H1 (cell line): ENCODE measurements at places on chromosomes 11 and 22. TPM values are rescaled to one million over a fixed set of nuclear protein-coding genes. Genes with fewer than 3 reads are reported as not detected.

DNA sequence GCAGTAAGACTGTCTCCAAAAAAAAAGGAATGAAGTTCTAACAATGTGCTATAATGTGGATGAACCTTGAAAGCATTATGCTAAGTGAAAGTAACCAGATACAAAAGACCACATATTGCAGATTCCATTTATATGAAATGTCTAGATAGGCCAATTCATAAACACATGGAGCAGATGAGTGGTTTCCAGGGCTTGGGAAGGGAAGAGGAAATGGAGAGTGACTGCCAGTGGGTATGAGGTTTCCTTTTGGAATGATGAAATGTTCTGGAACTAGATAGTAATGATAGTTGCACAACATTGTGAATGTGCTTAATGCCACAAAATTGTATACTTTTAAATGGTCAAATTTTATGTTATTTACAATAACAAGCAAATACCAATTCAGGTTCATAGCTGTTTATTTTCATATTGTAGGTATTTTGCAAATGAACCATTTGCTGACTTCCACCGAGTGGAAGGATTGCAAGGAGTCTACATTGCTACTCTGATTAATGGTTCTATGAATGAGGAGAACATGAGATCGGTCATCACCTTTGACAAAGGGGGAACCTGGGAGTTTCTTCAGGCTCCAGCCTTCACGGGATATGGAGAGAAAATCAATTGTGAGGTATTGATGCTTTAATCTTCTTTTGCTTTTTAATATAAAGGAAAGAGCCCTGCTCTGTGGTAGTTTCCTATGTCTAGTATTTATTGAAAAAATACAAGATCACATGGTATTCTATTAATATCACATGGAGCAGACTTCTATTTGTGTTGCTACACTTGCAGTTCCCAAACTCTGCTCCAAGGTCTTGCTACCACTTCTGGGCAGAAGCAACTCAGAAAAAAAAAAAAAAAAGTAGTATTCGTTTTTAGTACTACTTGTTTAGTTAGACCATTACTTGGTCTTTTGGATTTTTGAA is 67.7 kb upstream of the SORL1-AS1 start:
- H3K27ac ChIP-seq, result no peak overlapping the region
- H3K4me1 ChIP-seq, result no peaks in the 10 kb centered on the region; the same call in 1 of the 2 replicates
- H3K36me3 ChIP-seq, result peaks cover 16% of the 10 kb centered on the region
- H3K4me3 ChIP-seq, result no peak overlapping the region
- no peaks in the 10 kb centered on the region for H3K27me3 ChIP-seq

DNA sequence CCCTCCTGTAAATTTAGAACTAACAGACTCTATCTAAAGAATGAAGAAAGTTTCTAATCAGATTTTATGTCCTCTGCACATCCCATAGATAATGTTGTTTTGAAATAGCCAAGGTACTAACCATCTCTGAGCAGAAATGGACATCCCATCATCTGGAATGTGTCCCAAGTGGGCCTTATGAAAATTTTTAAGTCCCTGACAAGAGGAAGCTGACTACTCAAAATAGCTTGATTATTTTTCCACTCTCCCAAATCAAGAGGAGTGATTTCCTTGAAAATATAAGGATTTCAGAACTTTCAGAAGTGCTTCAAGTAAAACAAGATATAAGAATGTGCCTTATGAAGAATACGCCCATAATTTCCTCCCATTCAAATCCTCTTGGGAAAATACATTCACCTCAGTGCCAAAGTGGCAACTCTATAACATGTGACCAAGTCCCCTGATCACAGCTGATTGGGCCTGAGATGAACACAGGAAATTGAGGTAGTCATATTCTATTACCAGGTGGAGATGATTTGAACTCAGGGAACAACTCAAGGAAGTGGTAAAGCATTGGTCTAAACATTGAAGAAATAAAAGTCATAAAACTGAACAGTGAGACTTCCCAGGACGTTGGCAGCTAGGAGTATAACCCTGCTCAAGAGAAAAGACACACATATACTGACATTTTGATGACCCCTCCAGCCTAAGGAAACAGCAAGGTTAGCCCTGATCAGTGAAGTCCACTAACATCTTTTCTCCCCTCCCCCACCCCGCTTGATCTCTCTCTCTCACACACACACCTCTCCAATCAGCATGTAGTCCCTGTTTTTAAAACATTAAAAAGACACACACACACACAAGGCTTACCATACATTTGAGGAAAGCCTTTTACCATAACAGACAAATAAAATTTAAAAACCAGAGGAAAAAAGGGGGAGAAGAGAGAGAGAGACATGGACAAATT is 70.8 kb upstream of the TEAD1 start:
- DNase-seq, result no peak
- no peaks in the 10 kb centered on the region for H3K27me3 ChIP-seq
- H3K4me1 ChIP-seq, result no peaks in the 10 kb centered on the region
- H3K27ac ChIP-seq, result no peak overlapping the region

DNA sequence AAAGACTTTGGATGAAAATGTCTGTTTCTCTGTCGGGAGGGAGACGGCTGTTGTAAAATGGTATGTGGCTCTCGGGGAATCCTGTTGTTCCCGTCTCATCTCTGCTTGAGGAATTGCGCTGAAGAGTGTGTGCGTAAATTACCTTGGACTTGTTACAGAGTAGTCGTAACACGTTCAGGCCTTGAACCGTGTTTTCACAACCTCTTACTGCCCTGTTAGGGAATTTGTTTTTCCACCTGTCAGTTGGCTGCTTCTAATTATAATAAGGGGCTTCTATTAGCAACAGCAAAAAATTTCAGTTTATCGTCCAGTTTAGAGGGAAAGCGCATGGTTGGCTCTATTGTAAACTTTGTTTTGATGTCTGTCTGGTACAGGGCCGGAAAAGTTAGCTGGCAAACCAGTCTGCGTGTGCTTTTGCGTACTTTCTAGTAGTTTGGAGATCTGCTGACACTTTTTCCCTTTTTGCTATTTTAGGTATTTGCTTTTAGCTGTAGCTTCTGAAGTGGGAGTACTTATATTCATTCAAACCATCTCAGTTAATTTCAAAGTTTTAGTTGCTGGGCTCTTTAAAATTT is 1.5 kb downstream of the HIPK3 start:
- 0 out of 2 replicates have a peak overlapping the region, but pooled peaks have one; percentile 95 for H3K27ac ChIP-seq
- H3K4me3 ChIP-seq, result peak overlapping the region; percentile 81
- no peak for DNase-seq
- no peaks in the 10 kb centered on the region for H3K27me3 ChIP-seq

DNA sequence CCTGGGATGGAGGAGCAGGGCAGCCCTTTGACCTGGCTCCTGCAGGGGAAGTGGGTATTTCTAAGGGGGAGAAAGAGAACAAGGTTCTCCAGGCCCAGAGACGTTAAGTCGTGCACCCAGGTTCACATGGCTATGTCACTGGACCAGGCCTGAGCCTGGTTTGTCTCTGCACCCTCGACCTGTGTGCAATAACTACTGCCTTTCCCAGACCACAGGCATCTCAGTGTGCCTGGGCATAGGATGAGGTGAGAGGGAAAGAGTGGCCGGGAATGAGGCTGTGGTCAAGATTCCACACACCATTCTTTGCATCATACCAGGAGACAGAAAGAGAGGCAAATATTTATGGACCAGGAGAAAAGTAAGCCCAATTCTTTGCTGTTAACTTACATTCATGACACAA is 66.8 kb downstream of the PRR5L start:
- no peak overlapping the region for H3K4me3 ChIP-seq
- H3K36me3 ChIP-seq, result no peaks in the 10 kb centered on the region
- H3K4me1 ChIP-seq, result peaks cover 8% of the 10 kb centered on the region
- peaks cover 4% of the 10 kb centered on the region for H3K27me3 ChIP-seq
- no peak for DNase-seq

- DNase-seq, result no peak
- no peaks in the 10 kb centered on the region for H3K27me3 ChIP-seq
- peaks cover 1% of the 10 kb centered on the region; the same call in 1 of the 2 replicates for H3K4me1 ChIP-seq
- no peak overlapping the region for H3K4me3 ChIP-seq
- H3K36me3 ChIP-seq, result peaks cover 12% of the 10 kb centered on the region
Observed at GRCh38 chr11:62578541-62578940, 4.8 kb upstream of the EEF1G start.

DNA sequence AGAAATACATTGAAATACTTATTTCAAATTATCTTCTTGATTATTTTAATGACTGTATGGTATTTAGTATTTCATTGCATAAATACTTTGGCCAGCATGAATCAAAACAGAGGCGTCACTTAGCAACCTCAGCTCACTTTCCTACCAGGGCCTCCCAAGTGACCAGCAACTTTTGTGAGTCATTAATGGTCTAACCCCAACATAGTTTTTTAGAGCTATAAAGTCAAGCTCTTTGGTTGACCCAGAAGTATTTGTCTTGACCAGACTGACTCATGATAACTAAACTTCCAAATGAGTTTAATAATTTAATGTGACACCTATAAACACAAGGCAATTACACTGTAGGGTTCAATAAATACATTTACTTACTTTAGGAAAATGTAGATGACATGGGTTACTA is 27.9 kb upstream of the RBMXL2 start:
- no peak overlapping the region for H3K4me3 ChIP-seq
- H3K27me3 ChIP-seq, result no peaks in the 10 kb centered on the region
- no peak for DNase-seq
- H3K4me1 ChIP-seq, result no peaks in the 10 kb centered on the region
- no peaks in the 10 kb centered on the region for H3K36me3 ChIP-seq
- no peak overlapping the region for H3K27ac ChIP-seq

DNA sequence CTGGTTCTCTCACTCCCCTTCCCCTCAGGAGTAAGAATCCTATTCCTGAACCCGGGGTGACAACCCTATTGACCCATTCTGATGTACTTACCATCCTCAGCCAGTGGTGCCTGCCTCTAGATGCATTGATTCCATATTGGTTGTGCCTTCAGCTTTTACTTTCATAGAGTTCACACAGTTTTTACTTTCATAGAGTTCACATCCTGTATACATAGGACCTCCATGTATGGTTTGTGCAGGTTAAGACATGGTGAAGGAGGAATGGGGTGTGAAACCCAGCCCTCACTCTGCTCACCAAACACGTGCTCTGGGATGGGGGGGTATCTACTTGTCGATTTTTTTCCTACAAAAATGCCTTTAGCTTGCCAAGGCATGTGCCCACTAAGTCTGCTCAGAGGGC is 105.6 kb upstream of the TBCEL start:
- no peaks in the 10 kb centered on the region for H3K27me3 ChIP-seq
- H3K4me1 ChIP-seq, result no peaks in the 10 kb centered on the region
- no peak for DNase-seq
- no peak overlapping the region for H3K27ac ChIP-seq

DNA sequence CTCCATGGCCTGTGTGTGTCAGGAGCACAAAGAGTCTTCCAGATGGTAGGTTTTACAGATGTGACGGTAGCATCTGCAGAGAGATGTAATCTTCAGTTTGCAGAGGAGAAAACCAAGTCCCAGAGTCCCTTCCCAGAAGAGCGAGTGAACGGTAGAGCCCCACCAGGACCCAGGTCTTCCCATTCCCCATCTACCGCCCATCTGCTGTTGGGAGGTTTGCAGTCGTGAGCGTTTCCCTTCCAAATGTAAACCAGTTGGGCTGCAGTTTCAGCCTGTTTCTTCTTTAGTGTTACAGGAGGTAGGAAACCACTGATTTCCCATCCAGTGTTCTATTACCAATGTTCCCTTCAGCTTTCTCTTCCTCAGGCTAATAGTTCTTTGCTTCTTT is 24.0 kb downstream of the PANX1 start:
- H3K27me3 ChIP-seq, result no peaks in the 10 kb centered on the region
- H3K4me3 ChIP-seq, result no peak overlapping the region
- DNase-seq, result no peak
- H3K4me1 ChIP-seq, result peaks cover 11% of the 10 kb centered on the region
- no peak overlapping the region for H3K27ac ChIP-seq

DNA sequence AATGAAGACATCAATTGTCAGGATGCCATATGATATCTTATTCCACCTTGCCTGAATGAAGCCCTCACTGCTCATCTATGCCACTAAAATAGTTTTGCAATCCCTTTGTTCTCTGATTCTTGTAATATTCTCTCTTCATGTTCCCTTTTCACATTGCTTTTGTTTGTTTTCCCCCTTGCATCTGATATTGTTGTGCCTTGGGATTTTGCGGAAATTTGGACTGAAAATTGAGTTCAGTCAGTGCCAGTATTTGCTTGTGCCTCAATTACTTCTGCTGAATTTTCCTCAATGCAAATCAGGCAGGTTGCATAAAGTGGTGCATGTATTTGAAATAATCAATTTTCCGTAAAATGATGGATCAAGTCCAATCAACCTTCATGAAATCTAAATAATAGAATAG is 98.3 kb downstream of the PAX6 start:
- H3K27ac ChIP-seq, result no peak overlapping the region
- H3K4me3 ChIP-seq, result no peak overlapping the region
- no peaks in the 10 kb centered on the region for H3K36me3 ChIP-seq
- no peaks in the 10 kb centered on the region for H3K27me3 ChIP-seq
- H3K4me1 ChIP-seq, result no peaks in the 10 kb centered on the region
- DNase-seq, result no peak

SHANK3 gene
- 1.5 and 2.8 TPM in 2 replicates for polyA plus RNA-seq

GGTLC3 gene
- polyA plus RNA-seq, result not detected in 2 replicates

MED15 gene
- 28.3 and 37.8 TPM in 2 replicates for polyA plus RNA-seq

ZNF214 gene
- 0.71 and 0.80 TPM in 2 replicates for polyA plus RNA-seq

OR52E8 gene
- not detected in 2 replicates for polyA plus RNA-seq

SEZ6L gene
- 0.20 and 0.33 TPM in 2 replicates for polyA plus RNA-seq

EED gene
- 7.0 and 12.6 TPM in 2 replicates for polyA plus RNA-seq

POU2AF3 gene
- 4.7 and 5.7 TPM in 2 replicates for polyA plus RNA-seq

KRTAP5-9 gene
- 0.11 TPM in 1 of 2 replicates, not detected in the other for polyA plus RNA-seq

CRYBB3 gene
- 0.44 and 0.63 TPM in 2 replicates for polyA plus RNA-seq

DESI1 gene
- polyA plus RNA-seq, result 27.6 and 31.2 TPM in 2 replicates

UCP2 gene
- polyA plus RNA-seq, result 55.2 and 79.1 TPM in 2 replicates

APLP2 gene
- polyA plus RNA-seq, result 222 and 254 TPM in 2 replicates

LMNTD2 gene
- 1.6 and 3.6 TPM in 2 replicates for polyA plus RNA-seq
